COLO829 (cell line): ENCODE measurements at places on chromosomes 13 and 19.

- DNase-seq = no peak
Observed at GRCh38 chr13:42574011-42574410, at the start of gene TNFSF11. TNFSF11 (plus strand) TSS chr13:42574152; CDS start chr13:42574304, 152 bp downstream.

DNA sequence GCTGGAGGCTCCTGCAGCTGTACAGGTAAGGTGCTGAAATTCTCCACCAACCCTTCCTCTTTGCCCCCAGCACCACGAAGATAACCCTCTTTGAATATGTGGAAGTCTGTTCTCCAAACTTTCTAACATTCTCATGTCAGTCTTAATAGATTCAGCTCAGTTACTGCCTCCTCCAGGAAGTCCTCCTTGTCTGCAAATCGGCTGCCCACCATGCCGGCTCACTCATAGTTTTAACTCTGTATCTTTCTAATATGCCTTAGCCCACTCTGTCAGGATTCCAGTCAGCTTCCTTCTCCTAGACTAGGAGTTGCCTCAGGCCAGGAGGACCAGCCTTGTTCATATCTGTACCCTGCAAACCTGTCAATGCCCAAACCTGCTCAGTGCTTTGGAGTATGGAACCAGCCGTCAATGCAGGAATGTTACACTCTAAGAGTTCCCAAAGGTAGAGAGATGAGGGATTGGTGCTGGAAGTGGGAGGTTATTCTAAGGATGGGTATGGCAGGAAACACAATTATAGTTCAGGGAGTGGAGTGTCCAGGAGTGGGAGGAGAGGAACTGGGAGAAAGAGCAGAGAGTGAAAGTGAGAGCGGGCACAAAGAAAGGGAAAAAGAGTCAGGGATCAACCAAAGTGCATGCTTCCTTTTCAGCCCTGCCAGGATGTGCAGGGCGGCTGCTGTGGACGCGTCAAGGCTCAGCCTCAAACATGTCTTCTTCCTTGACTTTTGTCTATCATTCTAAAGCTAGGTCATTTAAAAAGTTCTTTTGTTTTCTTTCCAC, 38.0 kb upstream of the ALOX5AP start:
- DNase-seq = no peak

DNA sequence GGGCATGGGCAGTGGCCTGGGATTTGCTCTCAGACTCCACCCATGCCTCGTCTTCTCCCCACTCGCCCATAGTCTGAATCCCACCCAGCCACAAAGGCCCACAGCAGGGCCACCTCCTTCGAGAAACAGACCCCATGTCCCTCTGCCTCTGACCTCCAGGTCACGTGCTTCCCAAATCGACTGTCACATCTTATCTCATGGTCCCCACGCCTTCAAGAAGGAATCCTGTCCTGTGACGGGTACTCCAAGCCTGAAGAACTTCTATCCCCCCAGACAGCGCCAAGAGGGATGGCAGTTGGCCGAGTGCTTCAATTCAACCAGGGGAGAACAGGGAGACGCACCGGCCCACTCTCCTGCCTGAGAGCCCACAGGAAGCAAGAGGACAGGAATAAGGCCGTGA, 16.5 kb downstream of the MLLT1 start:
- DNase-seq = no peak

DNA sequence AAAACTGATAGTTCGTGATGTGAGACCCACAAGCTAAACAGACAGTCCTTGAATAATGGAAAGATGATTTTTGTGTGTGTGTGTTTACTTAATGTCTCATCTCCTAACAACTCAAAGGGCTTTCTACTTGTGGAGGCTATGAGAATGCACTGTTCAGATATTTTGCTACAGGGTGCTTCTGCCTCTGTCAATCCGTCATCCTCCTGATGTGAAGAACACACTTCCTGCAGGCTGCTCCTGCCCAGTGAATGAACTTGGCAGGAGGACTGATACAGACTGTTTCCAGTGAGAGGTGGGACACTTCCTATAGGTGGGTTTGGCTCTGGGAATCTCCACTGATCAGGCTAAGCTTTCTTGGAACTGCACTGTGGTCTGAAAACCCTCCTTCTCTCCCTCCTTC, 168.4 kb upstream of the STARD13 start:
- no peak for DNase-seq

GRCh38 chr19:34961775-34962686, 2.0 kb downstream of the ZNF792 start:
- no peak for DNase-seq

GRCh38 chr19:7831452-7831851, 1.4 kb downstream of the EVI5L start:
- DNase-seq = peak; percentile 50

GRCh38 chr19:2381148-2381820, 21.2 kb downstream of the TMPRSS9 start:
- peak; percentile 71 for DNase-seq

GRCh38 chr19:47854459-47854858, 4.6 kb upstream of the TPRX2 start:
- DNase-seq = no peak

GRCh38 chr19:38975861-38976271, 324 bp upstream of the FBXO17 start:
- no peak for DNase-seq
